ENCODE measurements at places on chromosomes 7 and 10.
A peak's percentile ranks its signal among the peaks of the same experiment; 100 is the strongest.

- DNase-seq: no peak
Measured at GRCh38 chr10:17648243-17649035, 4.5 kb downstream of the STAM start.

DNA sequence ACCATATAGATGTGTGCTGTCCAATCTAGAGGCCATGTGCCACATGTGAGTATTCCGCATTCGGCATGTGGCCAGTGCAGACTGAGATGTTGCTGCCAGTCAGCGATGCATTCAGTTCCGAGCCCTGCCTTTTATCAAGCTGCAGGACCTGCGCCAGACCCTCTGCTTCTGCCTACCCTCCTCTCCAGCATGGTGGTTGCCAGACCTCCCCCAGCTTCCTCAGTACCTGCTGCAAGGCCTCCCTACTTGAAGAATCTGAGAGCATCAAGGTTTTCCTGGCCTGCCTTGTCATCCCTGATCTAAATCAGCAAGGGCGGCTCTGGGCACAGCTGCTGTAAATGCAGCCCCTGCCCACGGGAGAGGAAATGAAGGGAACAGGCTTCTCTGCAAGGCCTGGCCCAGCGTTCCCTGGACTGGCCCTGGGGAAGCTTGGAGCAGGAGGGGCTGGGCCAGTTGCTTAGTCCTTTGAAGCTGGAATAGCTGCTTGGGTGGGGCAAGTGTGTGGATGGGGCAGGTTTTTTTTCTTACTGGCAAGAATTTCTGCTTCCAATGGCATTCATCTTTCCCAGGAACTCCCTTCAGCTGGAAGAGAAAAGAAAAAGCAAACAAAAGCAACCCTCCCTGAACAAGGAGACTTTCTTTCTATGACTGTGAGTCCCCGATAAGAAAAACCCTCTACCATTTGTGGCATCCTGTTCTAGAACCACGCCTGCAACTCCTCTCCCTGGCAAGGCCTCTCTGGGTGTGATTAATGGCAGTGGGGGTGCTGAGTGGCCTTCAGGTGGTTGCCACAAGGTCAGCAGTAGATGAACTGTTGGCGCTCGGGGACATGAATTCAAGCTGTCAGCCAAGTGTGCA lies 93.0 kb downstream of the NHLRC2 start:
- no peak for DNase-seq

- no peak for DNase-seq
Measured at GRCh38 chr7:98234429-98235147, 17.4 kb downstream of the TECPR1 start.

DNA sequence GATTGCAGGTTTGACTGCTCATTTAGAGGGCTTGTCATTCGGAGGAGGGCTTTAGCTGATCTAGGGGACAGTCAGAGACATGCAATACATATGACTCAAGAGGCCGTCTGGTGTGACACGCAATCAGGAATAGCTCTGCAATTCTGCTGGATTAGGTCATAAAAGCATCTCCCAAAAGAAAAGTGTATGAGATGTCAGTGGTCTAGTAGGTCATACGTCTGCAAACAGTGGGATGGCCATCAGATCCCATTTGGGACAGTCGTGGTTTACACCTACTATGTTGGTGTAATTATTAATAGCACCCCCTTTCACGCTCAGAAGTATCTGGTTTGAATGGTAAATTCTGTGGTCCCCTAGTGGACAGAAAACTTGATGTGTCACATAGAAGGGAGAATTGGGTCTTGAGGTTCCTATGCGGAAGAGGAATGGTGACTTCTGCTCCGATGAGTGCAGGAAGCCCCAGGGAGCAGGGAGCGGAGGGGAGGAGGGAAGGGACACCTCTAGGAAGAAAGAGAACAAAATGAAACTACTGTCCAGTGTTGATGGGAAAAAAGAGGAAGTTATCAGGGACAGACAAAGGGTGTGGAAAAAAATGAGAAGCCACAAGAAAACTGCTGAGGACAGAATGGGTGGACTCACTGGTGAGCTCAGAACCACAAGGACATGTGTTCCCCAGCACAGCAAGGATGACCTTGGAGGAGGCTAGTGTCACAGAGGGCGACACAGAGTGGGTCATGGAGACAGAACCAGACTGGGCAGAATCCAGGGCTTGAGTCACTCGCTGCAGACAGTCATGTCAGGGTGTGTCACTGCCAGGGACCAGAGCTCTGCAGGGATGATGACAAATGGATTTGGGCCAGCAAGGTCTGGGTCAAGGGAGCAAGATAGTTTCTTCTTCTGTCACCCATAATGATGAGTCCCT lies 59.9 kb downstream of the MAP3K8 start:
- DNase-seq: peak; percentile 43

DNA sequence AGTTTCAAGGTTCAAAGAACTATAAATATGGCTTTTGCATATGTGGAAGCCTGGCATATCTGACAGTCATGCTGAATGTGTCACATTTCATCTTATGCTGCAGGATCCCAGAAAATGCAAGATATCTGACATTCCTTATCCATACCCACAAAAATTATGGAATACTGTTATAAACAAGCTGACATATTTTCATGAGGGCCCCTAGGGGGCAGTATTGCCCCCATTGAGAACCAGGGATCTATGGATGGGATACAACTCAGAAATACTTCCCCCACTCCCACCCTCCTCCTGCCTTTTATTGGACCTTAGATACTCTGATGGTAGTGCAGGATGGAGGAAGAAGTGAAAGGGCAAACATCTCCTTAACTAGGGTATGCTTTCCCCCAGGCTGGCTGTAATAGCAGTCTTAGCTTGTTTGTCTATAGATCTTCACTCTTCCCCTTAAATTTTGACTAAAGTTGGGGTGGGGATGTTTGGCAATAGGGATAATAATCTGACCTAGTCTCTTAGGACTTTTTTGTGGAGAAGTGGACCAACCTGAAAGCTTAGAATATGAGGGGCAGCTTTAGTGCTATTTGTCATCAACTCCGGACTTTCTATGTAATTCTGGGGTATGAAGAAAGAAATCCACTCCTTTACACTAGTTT lies 3.5 kb upstream of the GNGT1 start:
- DNase-seq: no peak

DNA sequence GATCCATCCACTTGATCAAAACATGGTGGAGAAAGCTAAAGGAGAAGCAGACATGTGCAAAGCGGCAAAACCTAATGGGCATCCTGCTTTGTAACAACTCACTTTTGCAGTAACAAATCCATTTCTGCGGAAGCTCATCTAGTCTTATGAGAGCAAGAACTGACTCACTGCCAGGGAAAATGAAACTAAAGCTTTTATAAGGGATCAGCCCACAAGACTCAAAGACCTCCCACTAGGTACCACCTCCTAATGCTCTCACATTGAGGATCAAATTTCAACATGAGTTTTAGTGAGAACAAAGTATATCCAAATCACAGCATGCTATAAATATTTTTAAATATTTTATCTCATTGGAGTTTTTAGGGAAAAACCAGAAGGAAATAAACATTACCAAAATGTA lies 120.1 kb upstream of the GNAI1 start:
- DNase-seq: peak; percentile 54

DNA sequence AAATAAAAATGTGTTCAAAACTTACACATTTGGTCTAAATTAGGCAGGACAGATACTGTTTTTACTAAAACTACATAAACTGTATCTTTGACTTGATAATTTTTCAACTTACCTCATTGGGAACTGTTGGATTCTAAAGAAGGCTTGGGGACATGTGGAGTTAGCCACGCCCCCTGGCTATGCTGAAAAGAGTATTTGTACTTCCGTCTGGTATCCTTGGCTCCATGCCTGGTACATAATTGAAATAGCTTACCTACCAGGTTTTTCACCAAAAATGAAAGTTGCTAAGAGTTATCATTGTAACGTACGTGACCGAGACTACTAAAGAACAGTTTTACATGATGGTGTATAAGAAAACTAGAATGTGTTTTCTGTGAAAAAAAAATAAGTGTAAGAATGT lies 604.8 kb upstream of the IGFBP3 start:
- no peak for DNase-seq

DNA sequence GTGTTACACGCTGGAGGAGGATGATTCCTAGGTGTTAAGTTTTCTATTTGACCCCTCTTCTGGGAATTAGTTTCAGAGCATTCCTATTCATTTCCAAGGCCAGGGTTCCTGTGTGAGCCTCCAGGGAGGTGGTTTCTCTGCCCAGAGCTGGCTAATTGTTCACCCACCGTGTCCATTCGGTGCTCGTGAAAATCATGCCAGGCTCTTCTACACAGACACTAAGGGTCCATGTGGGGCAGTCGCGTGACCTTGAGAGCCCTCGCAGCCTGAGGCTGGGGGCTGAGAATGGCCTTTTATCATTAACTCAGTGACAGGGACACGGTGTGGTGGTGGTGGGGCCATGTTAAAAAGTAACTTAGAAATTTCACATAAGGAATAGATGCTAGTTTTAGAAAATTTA lies 83.7 kb downstream of the EMX2 start:
- DNase-seq: no peak

GRCh38 chr10:15211464-15211979 lies 43.0 kb upstream of the NMT2 start:
- peak; percentile 81 for DNase-seq

DNA sequence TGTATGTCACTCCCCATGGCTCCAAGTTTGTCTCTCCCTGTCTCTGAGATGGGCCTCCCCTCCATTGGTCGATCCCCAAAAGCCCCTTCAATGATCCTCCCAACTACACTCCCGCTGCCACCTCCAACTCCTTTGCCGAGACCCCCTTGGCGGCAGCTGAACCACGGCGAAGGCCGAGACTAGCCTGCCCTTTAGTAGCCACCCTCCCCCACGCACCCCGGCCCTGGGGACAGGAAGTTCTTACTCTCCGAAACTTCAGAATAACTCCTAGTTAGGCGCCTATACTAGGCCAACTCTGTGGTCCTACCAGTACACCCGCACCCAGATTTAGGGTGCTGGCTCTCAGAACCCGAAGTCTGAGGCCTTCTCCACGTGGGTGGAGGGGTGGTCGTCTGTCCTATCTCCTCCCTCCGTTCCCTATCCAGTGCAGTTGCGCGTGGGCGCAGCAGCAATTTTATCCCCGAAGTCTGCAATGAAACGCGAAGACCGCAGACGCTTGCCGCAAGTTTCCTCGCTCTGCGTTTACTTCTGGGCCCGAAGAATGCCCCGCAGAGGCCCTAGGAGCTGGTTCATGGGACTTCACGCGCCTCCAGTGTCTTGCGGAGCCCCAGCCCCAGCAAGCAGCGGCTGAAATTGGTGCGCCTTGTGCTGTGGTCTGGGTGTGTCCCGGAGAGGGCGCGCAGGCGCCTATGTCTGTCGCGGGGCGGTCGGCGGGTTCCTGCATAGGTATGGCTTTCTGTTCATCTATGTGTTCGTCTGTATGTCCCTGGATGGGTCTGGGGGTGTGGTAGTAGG lies 82.6 kb upstream of the SLF2 start:
- DNase-seq: no peak

DNA sequence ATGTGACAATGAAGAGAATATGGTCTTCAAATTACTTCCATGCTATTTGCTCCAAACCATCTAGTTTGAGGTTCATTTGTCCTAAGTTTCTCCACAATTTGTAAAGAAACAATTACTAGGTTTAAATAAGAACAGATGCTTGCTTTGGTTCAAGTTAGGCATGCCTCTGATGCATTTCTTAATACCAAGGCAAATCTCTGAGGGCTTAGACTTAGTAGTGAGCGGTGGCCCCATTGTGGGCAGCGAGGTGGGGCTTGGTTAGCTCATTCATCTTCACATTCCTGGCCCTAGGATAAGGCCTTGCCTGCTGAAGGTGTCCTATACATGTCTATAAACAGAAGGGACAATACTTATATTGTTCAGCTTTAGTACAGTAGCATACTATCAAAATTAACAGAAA lies 52.4 kb upstream of the RHEB start:
- DNase-seq: no peak

DNA sequence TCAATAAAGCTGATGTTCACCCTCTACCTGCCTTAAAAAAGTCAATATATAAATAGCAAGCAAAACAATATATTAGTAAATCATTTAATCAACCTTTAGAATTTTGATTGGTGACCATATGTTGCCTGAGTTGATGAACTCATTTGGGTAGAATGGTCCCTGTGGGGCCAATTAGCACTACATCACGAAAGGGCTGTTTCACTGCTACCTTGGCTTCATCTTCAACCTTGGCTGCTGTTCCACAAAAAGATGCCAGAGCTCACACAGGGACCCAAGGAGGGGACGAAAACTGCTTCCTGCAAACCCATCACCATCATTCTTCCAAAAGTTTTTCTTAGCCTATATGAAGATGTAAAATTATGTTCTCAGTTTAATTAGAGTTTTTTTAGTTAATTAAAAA lies 35.4 kb upstream of the HBP1 start:
- DNase-seq: no peak

GRCh38 chr7:13910805-13911551 lies 78.5 kb downstream of the ETV1 start:
- DNase-seq: no peak

- no peak for DNase-seq
Measured at GRCh38 chr10:93503075-93503474, 6.7 kb downstream of the CEP55 start.

DNA sequence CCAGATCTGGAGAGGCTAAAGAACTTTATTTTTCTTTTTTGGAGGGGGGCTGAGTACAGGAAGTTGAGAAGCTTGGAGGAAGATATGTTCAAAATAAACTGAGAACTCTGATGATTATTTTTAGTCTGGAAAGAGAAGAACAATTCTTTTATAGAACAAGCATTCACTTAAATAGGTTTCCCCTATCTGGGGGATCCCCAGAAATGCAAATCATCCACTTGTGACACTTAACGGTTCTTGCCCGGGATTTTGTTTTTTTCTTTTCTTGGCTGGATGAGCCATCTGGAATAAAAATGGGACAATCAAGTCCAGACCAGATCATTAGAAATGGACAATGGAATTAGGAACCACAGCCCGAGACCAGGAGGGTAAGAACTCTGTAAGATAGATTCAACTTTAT lies 95.9 kb upstream of the EGR2 start:
- no peak for DNase-seq

DNA sequence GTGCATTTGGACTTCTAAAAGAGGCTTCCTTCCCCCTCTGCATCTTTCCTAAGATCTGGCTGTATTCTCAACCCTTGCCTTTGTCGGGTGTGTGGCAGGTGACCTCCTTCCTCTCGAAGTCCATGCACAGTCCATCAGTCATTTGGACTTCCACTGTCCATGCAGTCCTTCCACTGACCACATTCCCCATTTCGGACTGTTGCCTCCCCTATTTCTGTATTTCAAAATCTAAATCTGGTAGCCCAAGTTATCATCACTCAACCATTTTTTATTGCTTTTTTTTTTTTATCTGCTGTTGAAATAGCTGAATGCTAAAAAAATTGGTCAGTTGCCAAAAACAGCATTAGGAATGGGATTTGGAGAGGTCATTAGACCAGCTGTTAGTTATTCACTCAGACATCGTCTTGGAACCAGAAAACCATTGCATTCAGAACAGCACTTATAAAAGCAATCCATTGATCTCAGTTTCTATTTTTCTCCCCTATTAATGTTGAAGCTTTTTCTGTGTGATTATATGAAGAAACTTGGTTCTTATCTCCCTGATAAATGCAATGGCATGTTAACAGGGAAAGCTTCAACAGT lies 575.6 kb downstream of the KIF20B start:
- DNase-seq: peak; percentile 24

DNA sequence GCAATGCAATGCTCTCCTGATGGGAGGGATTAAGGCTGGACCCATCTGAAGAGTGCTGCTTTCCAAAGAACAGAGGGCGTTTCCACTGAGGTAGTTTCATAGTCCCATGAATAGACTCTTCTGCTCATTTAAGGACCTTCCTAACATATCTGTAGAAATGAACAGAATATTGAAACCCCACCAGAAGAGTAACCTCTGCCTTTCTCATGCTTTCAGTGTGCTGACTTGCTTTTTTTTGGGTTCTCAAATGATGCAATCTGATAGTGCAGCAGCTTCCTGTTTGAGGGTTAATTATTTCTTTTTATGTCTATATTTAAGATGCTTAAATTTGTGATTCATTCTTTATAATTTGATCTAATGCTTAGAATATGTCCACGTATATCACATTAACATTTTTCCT lies 82.2 kb downstream of the GATA3 start:
- no peak for DNase-seq

All from stromal cell of bone marrow (primary cell).